T-helper 17 cell (primary cell): ENCODE measurements at places on chromosomes 11 and 22.

DNA sequence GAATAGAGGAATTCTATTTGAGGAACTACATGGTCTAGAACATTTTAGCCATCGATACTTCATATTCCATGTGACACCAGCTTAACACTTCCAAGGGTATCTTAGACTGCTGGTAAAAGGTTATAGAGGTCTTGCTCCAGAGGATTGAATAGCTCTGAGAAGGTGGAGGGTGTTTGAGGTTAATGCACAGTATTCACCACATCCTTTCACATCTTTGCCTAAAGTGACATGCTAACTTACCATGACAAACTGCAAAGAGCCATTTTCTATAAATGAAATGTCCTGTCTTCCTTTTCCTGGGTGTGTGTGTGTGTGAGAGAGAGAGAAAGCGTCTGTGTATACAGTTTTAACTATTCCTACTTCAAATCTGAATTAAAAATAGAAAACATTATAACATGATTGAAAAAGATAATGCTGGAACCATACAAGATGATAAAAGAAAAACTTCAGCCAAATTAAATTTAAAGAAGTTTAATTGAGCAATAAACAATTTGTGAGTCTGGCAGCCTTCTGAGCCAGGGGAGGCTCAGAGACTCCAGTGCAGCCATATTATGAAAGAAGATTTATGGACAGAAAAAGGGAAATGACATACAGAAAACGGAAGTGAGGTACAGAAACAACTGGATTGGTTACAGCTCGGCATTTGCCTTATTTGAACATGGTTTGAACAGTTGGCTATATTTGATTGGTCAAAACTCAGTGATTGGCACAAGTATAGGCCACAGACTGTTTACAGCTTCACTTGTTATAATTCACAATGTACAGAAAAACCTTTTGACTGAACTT lies 320.9 kb upstream of the CCDC179 start:
- DNase-seq: no peak
- H3K4me1 ChIP-seq: no peaks in the 10 kb centered on the region
- H3K27me3 ChIP-seq: no peaks in the 10 kb centered on the region
- no peaks in the 10 kb centered on the region for H3K36me3 ChIP-seq
- no peak overlapping the region for H3K4me3 ChIP-seq
- no peak overlapping the region for H3K27ac ChIP-seq

- no peak for DNase-seq
- peak overlapping the region; percentile 51 for H3K27ac ChIP-seq
- no peak overlapping the region for H3K4me3 ChIP-seq
- peaks cover 5% of the 10 kb centered on the region for H3K4me1 ChIP-seq
Measured at GRCh38 chr22:40939202-40939601, 12.0 kb upstream of the RBX1 start.

DNA sequence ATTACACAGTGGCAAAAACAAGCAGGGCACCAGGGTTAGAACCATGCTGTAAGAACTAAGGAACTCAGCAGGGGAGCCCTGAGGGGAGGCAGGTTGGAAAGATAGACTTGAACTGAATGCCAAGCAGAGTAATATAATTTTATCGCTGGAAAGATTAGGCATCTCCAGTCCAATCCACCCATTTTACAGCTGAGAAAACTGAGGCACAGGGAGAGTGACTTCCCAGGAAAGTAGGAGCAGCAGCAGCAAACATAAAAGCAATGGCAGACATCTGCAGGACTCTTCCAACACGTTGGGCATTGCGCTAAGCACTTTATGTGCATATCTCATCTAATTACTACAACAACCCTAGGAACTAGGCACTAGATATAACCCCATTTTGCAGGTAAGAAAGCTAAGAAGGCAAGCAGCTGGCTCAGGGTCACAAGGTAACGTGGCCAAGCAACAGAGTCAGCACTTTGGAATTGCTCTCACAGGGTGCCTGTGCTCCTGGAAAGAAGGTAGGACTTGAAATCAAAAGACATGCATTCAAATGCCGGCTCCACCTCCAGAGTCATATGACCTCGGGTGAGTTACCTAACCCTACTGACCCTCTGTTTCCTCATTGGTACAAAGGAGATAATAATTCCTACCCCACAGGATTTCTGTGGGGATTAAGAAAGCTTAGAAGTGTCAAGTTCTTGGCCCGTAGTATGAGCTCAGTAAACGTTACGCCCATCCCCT lies 215.3 kb downstream of the BARX2 start:
- H3K27me3 ChIP-seq: no peaks in the 10 kb centered on the region
- H3K4me3 ChIP-seq: no peak overlapping the region
- no peaks in the 10 kb centered on the region for H3K4me1 ChIP-seq
- H3K27ac ChIP-seq: no peak overlapping the region
- DNase-seq: no peak

DNA sequence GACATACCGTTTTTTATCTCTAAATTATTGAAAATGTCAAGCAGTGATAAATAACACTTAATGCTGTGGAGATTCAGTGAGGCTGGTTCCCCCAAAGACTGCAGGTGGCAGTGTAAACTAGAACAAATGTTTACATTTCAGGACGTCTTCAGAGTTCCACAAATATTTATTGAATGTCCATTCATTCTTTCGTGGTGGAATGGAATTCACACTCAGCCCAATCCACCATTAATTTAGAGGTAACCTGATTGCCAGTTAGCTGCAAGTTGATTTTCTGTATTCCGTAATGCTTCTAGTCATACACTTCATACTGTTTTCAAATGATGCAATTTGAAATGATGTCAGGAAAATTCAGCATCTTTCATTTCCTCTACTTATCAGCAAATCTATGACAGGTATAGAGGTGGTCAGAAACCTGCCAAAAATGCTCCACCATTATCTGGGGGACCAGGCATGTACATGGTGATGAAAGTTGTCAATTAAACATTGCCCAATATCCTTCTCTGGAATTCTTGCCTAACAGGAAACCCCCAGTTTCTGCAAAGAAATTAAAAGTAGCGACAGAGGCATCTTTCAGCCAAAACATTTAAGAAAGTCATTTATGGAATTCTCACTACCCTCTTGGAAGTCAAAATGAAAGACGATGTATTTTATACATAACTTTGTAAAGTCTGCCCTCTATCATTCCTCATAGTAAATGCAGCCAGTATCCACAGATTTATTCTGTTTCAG lies 94.3 kb upstream of the BMAL1 start:
- peak overlapping the region; percentile 62 for H3K4me3 ChIP-seq
- no peak for DNase-seq
- no peak overlapping the region for H3K27ac ChIP-seq
- H3K36me3 ChIP-seq: no peaks in the 10 kb centered on the region
- H3K27me3 ChIP-seq: peaks cover 20% of the 10 kb centered on the region

DNA sequence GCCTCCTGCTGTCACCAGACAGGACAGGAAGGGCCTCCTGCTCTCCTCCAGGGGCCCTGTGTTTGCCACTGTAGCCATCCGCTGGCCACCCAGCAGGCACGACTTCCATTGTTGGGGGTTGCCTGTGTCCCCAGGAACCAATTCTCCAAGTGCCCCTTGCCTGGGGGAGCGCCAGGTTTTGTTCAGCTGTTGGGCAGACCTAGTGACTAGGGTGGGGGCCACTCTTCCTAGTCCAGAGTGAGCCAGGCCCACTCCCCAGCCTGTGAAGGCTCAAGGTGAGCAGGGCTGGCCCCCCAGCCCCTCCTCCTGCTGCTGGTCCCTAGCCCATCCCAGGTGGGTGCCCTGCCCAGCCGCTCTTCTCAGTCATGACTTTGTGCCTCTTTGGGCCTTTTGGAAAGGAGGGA lies 30.9 kb downstream of the OSBPL5 start:
- H3K4me3 ChIP-seq: no peak overlapping the region
- H3K27me3 ChIP-seq: no peaks in the 10 kb centered on the region
- no peaks in the 10 kb centered on the region for H3K36me3 ChIP-seq
- H3K27ac ChIP-seq: no peak overlapping the region
- peak; percentile 2 for DNase-seq
- H3K4me1 ChIP-seq: peaks cover 5% of the 10 kb centered on the region

- no peak overlapping the region for H3K4me3 ChIP-seq
- DNase-seq: no peak
- H3K36me3 ChIP-seq: peaks cover 10% of the 10 kb centered on the region
- H3K27ac ChIP-seq: peak overlapping the region; percentile 86
- H3K27me3 ChIP-seq: no peaks in the 10 kb centered on the region
Measured at GRCh38 chr11:96299155-96299888, 43.7 kb downstream of the MAML2 start.
